ENCODE measurements at places on chromosomes 3 and 15.

GRCh38 chr3:114221165-114221880 is 16.1 kb downstream of the ZNF80 start:
- no peak for DNase-seq

- DNase-seq = no peak
These were observed 144.0 kb upstream of the PDZRN3 start for GRCh38 chr3:73768524-73769308.

DNA sequence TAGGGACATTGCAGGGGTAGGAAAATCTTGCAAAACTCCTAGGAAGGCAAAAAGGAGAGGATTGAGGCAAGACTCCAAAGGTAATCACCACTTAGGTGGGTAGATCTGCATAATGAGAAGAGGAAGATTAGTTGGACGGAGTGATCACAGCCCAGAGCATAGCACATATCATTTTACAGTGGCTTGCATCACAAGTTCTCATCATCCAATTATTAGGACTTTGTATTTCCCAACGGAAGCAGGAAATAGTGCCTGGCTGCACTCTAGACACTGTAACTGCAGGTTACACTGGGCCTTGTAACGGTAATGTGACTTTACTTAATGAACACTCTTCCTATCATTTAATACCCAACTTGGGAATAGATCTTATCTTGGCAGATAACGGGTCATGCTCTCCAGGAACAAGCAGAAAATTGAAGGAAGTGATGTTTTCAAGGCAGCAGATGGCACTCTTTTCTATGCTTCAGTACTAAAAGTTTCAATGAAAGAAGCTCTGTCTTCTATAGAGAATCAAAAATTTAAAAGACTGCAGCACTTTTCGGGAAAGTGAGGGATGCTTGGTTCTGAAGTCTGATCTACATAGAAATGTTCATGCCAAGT is 101.9 kb upstream of the KCNMB2 start:
- DNase-seq = no peak

DNA sequence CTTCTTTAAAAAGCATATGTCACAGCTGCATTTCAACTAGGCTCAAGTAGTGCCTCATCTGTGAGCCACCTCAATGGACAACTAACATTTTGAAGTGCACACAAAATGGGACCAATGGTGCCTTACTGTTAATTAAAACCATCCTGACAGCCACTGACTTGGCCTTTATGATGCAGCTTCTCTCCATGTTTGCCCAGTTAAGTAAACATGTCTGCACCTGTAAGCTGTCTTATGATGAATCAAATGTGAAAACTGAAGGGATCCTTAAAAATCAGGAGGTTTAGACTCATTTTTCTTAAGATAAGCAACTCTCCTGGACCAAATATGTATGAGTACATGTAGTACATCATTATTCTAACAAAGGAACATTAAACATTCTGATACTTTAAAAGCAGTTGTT is 861.6 kb downstream of the ROBO1 start:
- no peak for DNase-seq

- no peak for DNase-seq
These were observed 375.2 kb downstream of the TUSC7 start for GRCh38 chr3:117084739-117085270.

DNA sequence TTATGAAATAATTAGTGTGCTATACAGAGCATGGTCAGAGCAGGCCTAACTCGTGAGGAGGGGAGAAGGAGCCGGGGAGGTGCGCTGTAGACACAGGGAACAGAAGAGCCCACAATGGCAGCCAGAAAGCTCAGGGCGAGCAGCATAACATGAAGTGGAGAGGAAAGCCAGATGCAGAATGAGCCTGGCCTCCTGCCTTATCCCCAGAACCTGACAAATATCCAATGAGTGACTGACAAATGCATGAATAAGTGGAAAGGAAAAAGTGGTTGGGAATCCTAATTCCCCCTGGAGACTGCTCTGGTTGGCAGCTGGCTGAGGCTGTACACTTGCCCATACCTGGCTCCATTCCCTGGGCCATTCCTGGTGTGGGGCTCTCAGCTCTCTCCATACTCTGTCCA is 9.2 kb upstream of the MST1R start:
- no peak for DNase-seq

DNA sequence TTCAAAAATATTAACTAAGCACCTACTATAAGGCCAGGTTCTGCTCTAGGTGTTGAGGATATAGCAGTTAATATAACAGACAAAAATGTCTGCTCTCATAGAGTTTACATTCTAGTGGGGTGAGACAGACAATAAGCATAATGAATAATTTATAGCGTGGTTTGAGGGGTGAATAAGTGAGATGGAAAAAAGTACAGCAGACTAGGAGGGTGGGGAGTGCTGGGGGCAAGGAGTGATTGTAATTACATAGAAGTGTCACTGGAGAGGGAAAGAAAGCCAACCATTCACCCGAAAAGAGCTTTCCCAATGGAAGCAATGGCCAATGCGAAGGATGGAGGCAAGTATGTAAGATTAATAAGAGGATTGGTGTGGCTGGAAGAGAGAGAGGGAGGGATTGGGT is 552.9 kb upstream of the KCNMB2 start:
- no peak for DNase-seq

DNA sequence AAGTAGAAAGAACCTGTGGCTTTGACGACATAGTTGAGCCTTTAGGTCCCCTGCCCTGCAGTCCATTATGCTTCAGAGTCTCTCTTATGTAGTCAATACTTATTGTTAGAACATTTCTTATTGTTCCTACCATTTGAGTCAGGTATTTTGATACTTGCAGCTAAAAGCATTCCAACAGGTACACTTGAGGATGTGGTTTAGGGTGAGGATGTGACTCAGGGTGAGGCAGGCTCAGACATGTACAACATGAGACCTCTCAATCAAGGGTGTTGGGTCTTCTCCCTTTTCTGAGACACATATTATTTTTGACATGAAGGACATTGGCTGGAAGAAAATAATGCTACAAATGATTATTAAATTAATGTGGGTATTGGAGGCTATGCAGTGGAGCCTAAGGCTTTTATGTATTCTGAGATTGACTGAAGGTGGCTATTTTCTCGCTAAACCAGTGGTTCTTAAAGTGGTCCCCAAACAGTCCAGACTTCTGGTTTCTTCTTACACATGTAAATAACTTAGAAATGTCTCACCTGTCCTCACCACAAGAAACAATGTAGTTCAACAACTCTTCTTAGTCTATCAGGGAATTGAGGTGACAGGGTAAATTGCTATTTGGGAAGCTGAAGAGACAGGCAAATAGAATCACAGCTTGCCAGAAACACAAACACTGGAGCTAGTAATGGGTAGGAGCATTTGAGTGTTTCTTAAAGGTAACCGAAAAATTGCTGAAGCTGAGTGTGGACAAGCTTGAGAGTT is 135.5 kb upstream of the ZPLD1 start:
- DNase-seq = no peak

DNA sequence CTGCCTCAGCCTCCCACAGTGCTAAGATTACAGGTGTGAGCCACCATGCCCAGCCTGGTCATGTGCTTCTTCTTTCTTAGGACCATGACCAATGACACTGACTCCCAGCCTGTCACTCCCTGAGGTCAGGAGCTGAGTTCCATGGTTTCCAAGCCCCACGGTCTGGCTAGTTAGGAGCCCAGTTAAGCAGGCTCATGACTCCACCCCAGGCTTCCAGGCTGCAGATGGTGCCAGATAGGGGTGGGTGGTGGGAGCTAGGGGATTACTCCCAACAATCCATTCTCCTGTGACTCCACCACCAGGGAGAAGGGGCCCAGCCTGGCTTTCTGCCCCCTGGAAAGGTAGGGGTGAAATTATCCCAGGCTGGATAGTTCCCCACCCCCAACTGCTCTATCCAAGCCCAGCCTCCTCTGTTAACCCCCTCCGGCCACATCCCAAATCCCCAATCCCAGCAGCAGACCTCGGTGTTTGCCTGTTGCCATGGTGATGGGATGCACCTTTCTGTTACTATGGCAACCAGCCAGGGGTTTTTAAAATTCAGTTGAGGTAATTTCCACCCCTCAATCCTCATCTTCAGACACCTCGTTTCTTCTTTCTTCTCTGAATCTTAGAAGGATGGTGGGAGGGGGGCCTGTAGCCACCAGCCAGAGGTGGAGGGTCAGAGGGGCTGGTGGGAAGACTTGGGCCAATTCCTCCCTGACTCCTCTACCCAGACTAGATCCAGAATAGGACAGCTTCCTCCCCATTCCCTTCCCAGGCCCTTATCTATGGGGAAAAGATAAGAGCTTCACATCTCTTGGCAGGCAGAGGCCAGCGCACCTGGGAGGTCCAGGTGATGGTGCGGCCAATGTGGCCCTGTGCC is 22.5 kb upstream of the SEMA3F start:
- no peak for DNase-seq

Measured in naive thymus-derived CD8-positive, alpha-beta T cell (primary cell).